Left hindlimb (tissue), 1 donor: ENCODE measurements at places on chromosomes 16 and 17.

- no peak for DNase-seq
Observed at GRCh38 chr16:15538507-15538906, 104.1 kb downstream of the BMERB1 start.

DNA sequence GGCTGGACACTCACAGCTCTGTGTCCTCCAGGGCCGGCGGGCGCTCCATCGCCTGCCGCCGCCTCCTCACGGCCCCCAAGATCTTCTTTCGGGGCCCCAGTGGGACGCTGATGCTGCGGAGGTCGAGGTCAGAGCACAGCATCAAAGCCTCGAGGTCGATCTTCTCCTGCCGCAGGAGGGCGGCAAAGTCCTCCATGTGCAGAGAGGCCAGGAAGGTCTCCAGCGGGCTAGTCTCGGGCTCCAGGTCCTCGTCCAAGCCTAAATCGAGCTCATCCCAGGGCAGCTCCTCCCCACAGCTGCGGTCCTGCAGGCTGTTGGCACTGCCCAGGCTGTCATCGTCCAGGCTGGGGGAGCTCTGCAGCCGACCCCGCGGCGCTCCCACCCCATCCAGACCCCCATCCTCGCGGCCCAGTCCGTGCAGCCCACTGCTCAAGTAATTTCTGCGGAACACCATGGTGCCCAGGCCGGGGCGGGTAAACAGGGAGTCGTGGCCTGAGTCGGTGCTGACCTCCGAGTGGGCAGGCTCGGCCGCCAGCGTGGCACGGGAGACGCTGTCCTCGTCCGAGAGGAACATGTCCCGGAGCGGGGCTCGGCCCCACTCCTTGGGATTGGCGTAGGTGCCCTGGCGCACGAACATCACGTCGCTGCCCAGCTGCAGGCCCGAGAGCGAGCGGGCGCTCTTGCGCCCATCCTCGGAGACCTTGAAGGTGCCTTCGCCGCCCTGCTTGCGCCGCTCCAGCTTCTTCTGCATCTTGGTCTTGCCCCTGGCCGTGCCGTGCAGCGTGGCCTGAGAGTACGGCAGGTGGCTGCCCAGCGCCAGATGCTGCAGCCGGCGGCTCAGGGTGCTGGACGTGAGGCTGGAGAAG, 3.4 kb downstream of the USH1G start:
- DNase-seq: no peak

- DNase-seq: peak; percentile 23
Observed at GRCh38 chr17:71163121-71163812, 957.6 kb upstream of the SOX9 start.

GRCh38 chr16:84618581-84619460, 943 bp upstream of the COTL1 start:
- no peak for DNase-seq

DNA sequence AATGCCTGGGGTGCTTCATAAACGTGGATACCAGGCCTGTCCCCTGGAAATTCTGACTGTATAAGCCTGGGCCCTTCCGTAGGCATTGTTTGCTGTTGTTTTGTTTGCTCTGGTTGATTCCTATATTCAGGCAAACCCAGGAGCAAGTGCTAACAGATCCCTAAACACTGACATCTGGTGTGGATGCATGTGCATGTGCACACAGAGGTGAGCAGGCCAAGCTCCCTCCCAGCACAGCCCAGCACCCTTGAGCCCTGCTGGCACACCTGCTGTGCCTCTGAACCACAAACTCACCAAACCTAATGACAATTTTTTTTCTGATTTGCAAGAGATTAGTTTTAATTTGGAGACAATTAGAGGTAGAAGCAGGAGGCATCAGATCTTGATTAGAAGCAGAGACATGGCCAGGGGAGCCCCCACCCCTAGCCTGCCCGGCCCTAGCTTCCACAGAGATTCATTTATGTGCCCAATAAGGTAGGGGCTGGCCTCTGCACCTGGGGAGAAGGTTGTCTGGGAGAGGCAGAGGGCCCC, 40.4 kb downstream of the TMEM132E start:
- no peak for DNase-seq

- DNase-seq: no peak
Observed at GRCh38 chr16:57510016-57510871, 24.0 kb upstream of the DOK4 start.

DNA sequence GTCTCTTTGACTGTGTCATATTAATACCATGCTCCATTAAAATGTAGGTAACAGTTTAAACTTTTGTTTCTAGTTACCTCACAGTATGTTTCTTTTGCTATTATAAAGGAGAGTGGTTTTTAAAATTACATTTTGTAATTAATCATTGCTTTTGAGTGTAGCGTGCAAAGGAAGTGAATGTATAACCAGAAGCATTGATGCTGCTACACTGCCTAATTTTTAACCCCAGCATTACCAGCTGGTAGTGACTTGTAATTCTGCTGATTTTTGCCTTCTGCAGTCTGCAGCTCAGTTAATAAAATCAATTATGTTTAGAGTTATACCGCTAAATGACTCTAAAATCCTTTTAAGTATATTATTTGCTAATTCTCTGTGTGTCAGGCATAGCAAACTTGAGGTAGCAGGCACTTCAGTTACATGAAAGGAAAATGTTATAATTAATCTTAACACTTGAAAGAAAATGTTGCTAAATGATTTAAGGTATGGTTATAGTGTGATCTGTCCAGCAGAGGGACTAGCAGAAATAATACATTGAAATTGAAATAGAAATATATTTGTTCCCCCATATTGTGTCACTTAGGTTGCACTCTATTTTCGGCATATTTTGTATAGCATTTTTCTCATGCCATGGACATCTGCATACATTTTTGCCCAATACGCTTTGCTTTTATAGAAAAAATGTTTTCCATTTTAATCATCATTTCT, 388.5 kb downstream of the CNTNAP4 start:
- no peak for DNase-seq

GRCh38 chr17:50277357-50277754, 3.1 kb downstream of the TMEM92 start:
- DNase-seq: no peak

DNA sequence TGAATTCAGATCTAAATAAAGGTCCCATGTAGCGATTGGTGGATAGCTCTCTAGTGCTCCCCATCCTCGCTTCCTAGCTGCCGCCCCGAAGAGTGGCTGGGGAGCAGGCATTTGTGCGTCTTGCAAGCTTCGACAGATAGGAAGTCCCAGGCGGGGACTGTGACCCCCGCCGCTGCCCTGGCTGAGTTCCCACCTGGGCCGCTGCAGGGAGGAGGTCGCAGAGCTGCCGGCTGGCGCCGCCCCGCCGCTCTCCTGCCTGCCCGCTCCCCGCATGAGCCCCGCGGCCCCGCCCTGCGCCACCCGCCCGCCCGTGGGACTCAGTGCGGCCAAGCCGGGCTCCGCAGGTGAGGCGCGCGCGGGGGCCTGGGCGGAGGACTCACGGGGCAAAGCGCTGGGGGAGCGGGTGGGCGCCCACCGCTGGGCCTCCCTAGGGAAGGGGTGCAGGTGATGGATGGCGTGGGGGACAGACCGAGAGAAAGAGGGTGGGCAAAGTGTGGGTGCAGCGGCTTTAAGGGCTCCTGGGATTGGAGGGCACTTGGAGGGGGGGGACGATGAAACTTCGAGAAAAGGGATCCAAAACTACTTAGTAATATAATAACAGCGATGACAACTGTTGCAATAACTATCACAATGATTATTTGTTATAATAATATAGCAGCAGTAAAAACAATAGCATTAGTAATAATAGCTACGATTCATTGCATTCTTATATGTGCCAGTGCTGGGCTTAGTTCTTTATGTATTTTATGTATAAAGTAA, at the start of gene OTOA:
Gene OTOA (plus strand): TSS at position 80 of the 759 bp plus-strand sequence. CDS start 14,547 bp downstream, outside the sequence.
- no peak for DNase-seq

DNA sequence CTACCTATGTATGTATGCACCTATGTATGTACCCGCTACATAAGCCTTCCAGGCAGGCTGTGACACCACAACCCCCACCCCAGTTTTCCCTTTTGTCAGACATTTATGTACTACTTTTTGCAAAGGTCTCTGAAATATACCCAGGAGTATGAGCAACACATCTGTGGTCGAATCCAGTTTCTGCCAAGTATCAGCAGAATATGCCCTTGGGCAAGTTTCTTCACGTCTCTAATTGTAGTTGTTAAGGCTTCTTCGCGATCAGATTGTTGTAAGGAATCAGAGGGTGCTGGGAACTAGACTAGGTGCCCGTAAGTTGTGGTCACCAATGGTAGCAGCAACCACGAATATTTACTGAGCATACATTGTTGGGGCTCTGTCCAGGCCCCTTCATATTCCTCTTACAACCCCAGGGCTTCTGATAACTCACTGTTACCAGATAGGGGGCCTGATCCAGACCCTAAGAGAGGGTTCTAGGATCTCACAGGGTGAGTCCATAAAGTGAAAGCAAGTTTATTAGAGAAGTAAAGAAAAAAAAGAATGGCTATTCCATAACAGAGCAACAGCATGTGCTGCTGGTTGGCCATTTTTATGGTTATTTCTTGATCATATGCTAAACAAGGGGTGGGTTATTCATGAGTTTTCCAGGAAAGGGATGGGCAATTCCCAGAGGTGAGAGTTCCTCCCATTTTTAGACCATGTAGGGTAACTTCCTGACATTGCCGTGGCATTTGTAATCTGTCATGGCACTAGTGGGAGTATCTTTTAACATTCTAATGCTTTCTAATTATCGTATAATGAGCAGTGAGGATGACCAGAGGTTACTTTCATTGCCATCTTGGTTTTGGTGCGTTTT, 16.6 kb downstream of the NUDT7 start:
- DNase-seq: no peak

GRCh38 chr17:38879878-38880665, 10.2 kb downstream of the LASP1 start:
- peak; percentile 83 for DNase-seq

GRCh38 chr16:70257391-70257790, 5.7 kb upstream of the EXOSC6 start:
- DNase-seq: no peak

GRCh38 chr17:74862108-74862901, 2.6 kb upstream of the GRIN2C start:
- no peak for DNase-seq

DNA sequence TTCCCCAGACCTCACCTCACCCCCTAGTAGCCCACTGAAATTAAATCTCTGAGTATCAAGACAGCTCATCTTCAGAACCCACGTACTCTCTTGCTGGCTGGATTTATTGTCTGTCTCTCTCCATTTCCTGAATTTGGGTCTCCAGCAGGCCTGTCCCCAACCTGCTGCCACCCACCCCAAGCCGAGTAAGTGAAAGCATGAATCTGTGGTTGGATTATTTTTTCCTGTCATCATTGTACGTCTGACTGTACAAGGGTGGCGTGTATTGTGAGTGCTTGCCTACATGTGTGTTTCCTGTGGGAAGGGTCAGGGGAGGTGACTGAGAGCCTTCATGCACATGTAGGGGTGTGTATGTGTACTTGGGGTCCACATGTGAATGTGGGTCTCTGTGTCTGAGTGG, 5.4 kb downstream of the TNP2 start:
- no peak for DNase-seq

DNA sequence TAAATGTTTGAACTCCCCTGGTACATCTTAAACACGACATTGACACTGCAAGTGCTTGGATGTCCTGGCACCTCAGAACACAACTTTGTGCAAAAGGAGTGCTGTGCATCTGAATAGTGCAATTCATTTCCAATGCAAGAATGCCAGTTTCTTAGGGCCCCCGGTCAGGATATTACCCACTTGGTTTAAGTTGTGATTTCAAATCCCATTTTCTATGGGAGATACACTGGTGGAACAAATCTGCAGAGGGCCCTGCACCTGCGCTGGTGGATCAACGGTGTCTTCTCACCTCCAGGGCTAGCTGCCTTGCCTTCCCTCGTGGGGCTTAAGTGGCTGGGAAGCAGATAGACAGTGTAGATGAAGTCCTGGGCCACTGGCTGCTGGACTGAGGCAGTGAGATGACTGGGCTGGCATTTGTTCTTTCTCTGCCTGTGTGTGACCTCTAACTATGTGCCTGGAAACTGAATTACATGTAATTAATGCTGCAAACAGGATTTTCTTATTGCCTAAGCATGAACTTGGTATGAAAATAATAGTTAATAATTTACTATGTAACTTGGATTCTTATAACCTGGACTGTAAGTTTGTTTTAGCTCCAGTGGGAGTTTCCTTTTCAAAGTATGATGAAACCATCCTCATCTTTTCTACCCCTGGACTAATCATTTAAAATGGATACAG, 20.9 kb downstream of the HAPSTR1 start:
- DNase-seq: no peak

GRCh38 chr16:81866820-81867440, 87.8 kb downstream of the PLCG2 start:
- no peak for DNase-seq

DNA sequence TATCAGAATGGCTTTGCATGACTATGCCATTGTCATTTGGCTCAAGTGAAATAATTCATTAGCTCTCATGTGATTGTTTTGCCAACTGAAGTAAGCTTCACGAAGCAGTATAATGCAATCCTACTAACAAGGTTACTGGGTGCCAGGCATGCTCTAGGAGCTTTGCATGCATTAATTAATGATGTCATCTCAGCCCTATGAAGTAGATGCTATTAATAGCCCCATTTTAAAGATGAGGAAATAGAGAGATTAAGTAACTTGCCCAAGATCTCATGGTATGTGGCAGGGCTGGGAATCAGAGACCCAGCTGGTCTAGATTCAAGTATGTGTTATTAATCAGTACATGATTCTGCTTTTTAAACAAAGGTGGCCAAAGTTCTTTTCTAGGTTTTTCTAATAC, 14.1 kb downstream of the KRT39 start:
- no peak for DNase-seq

- DNase-seq: no peak
Observed at GRCh38 chr16:30934827-30935557, 11.6 kb downstream of the FBXL19 start.

DNA sequence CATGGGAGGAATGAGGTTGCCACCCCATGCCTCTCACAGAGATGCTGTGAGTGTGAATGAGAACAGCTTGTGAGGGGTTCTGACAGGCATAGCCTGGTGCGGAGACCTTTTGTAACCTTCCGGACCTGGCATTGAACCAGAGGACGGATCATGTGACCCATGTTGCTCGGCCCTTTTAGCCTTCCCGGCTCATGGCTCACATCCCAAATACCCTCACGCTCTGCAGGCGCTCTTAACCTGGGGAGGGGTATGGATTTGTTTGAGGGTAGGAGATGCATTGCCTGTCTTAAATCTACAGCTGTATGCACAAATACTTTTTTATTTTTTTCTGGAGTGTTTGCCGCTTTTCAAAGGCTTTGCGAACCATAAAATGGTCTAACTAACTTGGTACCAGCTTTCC, 102.4 kb upstream of the CRHR1 start:
- DNase-seq: no peak

GRCh38 chr16:88468275-88469129, 15.4 kb downstream of the ZFPM1 start:
- no peak for DNase-seq
